ENCODE measurements at places on chromosomes 1 and 21. TPM values are rescaled to one million over a fixed set of nuclear protein-coding genes. Genes with fewer than 3 reads are reported as not detected.
A peak's percentile ranks its signal among the peaks of the same experiment; 100 is the strongest.

DNA sequence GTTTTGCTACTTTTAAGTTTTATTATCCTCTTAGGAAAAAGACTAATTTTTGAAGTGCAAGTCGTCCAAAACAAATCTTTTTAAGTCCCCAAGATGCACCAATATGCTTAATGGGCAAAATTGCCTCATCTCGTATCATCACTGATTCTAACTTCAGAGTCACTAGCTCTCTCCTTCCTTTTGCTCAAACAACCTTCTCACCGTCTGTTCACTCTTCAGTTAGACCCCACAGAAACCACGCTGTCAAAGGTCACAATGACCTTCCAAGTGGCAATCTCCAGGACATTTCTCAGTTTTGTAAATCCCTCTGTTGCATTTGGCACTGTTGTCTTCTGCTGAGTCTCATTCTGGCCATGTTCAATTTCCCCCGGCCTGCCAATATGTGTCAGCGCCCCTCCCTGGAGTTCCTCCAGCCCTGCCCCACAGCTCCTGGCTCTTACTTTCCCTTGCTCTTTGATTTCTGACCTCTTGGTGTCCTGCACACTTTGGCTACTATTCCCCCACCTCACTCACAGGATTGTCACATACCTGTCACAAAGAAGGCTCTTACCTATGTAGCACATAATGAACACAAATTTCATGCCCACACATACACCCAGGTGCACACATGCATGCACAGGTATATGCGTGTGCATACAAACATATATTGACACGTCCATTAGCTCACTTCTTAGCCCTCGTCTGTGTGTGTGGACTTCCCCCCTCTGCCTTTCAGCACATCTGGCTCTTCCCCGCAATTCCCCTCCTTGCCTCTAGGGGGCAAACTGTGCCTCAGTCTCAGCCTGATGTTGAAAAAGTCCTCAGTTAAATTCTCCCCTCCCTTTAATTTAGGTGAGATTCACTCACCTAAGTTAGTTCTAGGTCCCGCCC is 354.0 kb upstream of the DUSP10 start:
- H3K27ac ChIP-seq, result no peak overlapping the region
- H3K36me3 ChIP-seq, result no peaks in the 10 kb centered on the region
- DNase-seq, result peak; percentile 37
- no peaks in the 10 kb centered on the region for H3K4me1 ChIP-seq
- H3K27me3 ChIP-seq, result no peaks in the 10 kb centered on the region

GRCh38 chr1:223176437-223176836 is 33.4 kb upstream of the TLR5 start:
- no peaks in the 10 kb centered on the region for H3K36me3 ChIP-seq
- no peak for DNase-seq
- no peak overlapping the region for H3K27ac ChIP-seq
- H3K27me3 ChIP-seq, result no peaks in the 10 kb centered on the region

GRCh38 chr1:96076589-96076988 is 645.0 kb upstream of the PTBP2 start:
- H3K27me3 ChIP-seq, result no peaks in the 10 kb centered on the region
- no peak overlapping the region for H3K4me3 ChIP-seq
- DNase-seq, result no peak
- H3K27ac ChIP-seq, result no peak overlapping the region
- no peaks in the 10 kb centered on the region for H3K36me3 ChIP-seq
- no peaks in the 10 kb centered on the region for H3K4me1 ChIP-seq

GRCh38 chr1:235697508-235697907 is 47.9 kb upstream of the GNG4 start:
- DNase-seq, result no peak
- H3K27me3 ChIP-seq, result no peaks in the 10 kb centered on the region
- no peak overlapping the region for H3K27ac ChIP-seq
- no peaks in the 10 kb centered on the region for H3K4me1 ChIP-seq

GRCh38 chr1:35470977-35471613 is 86.1 kb downstream of the KIAA0319L start:
- no peak for DNase-seq
- H3K27ac ChIP-seq, result no peak overlapping the region
- no peak overlapping the region for H3K4me3 ChIP-seq
- H3K4me1 ChIP-seq, result no peaks in the 10 kb centered on the region

- DNase-seq, result no peak
- no peak overlapping the region for H3K27ac ChIP-seq
- H3K36me3 ChIP-seq, result no peaks in the 10 kb centered on the region
- H3K4me3 ChIP-seq, result no peak overlapping the region
- no peaks in the 10 kb centered on the region for H3K4me1 ChIP-seq
- no peaks in the 10 kb centered on the region for H3K27me3 ChIP-seq
Observed at GRCh38 chr1:225533238-225533637, 105.4 kb upstream of the LBR start.

Gene AK5
- 0.17 TPM for total RNA-seq

Gene CERS2
- total RNA-seq, result 175 TPM

Gene LCE2C
- not detected for total RNA-seq
